ENCODE measurements at places on chromosomes 7 and 10.

DNA sequence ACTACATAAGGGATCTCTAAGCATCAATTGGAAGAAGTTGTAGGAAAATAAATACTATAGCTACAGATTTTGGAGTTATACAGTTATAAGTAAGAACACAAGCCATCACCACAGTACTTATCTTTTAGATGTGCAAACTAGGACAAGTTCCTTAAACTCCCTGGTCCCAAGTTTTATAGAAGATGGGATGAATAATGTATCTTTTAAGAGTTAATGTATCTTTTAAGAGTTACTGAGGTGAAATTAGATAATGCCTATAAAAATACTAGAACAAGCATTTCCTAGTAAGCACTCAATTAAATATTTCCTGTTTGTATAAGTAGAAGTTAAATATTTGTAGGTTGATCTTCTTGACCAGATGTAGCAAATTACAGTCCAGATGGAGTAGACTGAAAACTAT lies 56.8 kb downstream of the SEMA3A start:
- no peak for DNase-seq

- DNase-seq = no peak
These were observed 30.9 kb upstream of the VCL start for GRCh38 chr10:73967022-73967429.

- DNase-seq = no peak
These were observed 62.2 kb upstream of the RNF148 start for GRCh38 chr7:122764902-122765301.

DNA sequence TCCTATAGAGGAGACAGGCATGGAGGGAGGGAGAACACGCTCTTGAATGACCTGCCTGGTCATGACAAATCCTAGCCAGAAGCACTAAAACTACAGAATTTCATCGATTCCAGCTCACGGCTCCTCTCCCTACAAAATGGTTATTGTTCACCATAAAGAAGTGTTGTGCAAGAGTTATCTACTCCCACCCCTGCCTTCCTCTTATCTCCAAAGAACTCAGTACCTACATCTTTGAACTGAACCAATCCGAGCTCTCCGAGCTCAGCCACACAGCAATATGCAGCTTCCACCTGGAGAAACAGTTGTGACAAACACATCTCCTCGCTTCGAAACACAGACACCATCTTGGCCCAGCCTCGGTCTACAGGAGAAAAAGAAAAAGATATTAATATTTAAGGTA lies 26.9 kb upstream of the TMEM213 start:
- DNase-seq = no peak

GRCh38 chr7:75617634-75618234 lies 121.0 kb downstream of the HIP1 start:
- DNase-seq = peak; percentile 31

DNA sequence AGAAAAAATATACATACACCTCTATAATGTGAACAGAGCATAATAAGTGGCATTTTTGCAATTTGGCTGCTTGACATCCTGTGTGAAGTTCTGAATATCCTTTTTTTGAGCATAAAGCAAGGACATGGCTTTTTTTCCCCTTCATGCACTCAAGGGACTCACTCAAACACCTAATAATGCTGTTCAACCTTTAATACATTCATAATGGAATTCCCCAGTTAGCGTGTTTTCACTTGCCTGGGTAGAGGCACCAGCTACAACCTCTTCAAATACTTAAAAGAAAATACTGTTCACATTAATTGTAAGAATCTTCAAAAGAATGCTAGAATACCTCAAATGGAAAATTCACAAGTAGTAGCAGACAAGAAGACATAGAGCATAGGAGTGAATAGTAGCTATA lies 316.8 kb downstream of the PCDH15 start:
- no peak for DNase-seq

DNA sequence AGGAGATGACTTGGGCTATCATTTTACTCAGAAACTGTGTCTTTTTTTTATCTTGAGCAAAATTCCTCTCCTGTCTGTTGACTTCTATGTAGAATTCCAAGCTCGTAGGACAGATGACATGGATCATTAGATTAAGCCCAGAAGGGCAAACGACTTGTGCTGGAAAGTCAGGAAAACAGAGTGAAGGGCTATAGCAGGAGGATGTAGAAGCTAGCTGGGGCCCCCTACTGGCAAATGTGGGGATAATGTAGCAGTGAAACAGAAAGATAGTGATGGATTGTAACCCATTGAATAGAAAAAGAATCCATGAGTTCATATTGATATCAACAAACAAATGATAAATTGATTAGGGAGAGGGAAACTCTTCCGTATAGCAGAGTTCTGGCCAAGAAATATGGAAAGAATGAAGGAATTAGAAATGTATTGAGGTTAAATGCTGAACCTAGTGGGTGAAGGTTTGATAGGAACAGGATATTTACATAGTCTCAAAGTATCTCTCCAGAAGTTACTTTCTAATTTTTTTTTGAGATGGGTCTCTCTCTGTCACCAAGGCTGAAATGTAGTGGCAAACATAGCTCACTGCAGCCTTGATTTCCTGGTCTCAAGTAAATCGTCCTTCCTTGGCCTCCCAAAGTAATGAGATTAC lies 103.6 kb downstream of the LYZL1 start:
- DNase-seq = no peak

GRCh38 chr10:955820-956217 lies 24.3 kb upstream of the LARP4B start:
- no peak for DNase-seq

DNA sequence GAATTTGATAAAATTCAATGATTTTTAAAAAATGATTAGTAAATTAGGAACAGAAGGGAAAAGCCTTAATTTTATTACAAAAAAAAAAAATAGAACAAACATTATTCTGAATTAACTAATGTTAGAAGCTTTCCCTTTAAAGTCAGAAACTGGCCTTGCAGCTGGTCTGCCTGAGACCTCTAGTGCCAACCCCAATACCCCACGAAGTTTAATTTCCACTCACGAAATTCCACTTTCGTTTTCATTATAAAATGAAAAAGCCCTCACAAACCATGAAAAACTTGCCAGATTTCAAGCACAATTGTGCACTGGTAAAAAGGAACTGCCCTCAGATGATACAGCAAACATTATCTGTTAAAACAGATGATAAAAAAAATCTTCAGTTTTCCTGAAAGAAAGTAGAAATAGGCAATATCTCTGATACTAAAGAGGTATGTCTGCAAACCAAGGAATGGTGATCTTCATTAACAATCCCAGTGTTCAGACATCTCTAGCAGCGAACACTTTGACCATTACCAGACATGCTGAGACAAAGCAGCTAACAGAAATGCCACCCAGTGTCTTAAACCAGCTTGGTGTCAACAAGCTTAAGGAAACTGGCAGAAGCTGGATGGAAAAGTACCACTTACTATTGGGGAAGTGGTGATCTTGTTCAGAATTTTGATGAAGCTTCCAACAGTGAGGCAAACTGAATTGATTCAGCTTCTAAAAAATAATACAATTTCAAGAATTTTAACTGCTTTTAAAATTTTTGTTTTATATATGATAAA lies 80.2 kb downstream of the PALS2 start:
- no peak for DNase-seq

- no peak for DNase-seq
These were observed 149.3 kb upstream of the FAM3C start for GRCh38 chr7:121545418-121545817.

DNA sequence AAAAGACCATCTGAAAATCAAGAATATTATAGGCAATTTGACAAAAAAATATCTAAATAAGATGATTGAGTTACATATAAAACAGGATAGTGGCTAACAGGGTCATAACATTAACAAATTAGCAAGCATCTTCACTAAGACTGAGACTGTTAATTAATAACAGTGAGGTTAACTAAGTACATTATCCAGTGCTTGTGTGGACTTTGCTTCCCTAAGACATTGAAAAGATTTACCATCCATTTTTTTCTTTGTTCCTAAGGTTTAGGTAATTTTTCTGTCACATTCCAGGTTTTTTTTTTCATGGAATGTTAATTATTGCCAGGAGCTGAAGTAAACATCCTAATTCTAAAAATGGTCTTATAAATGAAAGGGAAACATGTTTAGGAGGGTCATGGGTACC lies 227.6 kb downstream of the ANKRD7 start:
- no peak for DNase-seq

DNA sequence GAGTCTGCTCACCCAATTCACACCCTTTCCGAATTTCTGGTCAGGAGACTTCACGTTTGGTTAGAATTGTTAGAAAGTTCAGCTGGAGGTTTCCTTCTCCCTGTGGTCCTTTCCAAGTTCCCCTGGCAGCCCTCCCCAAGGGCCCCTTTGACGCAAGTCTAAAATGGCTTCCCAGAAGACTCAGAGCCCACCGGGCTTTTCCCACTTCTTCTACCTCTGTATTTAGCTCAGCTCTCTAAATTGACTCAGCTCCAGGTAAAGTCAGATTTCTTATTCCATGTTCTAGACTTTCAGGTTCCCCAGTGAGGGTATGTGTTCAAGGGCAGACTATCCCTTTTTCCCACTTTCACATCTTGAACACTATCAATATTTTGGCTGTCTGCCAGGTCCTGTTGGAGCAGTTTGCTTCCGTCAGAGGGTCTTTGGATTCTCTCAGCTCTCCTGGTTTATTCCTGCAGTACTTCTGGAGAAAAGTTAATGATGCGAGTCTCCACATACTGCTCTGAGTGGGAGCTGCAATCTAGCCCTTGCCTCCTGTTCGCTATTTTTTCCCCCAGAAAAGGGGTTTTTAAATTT lies 53.1 kb upstream of the ZNF273 start:
- DNase-seq = no peak

DNA sequence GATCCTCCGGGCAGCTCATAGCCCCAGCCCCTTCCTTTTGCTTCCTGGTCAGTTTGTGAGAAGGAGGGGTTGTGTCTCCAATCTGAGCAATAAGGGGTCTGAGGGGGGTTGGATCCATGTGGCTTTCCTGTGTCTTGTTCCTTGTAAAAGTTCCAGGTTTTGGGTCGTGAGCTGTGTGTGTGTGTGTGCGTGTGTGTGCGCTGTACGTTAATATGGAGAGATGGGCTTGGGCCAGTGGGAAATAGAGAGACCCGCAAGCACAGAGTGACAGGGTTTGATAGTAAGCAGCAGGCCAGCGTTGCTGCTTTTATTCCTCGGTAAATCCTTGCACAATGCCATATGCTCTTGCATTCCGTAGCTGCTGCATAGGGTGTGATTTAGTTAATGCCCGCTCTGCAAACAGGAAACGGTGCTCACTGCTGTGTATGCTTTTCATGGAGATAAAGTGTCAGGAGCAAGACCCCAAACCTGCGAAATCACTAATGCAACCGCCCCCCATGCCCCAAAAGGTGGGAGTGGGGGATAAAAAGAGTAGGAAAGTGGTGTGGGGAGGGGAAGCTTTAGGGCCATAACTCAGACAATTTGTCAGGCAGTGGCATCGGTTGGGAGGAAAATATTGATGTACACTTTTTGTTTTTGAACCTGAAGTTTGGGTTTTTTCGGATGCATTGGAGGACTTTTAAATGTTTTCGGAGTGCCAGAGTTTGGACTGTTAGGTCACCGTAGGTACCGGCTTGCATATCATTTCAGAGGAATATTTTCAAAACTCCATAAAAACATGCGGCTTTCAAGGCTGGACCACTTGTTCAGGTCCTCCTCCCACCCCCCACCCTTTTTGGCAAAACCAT lies 108.7 kb downstream of the TCF7L2 start:
- DNase-seq = no peak

Measured in central memory CD4-positive, alpha-beta T cell (primary cell).